Effector CD8-positive, alpha-beta T cell (primary cell): ENCODE measurements at places on chromosomes 2 and 18.

DNA sequence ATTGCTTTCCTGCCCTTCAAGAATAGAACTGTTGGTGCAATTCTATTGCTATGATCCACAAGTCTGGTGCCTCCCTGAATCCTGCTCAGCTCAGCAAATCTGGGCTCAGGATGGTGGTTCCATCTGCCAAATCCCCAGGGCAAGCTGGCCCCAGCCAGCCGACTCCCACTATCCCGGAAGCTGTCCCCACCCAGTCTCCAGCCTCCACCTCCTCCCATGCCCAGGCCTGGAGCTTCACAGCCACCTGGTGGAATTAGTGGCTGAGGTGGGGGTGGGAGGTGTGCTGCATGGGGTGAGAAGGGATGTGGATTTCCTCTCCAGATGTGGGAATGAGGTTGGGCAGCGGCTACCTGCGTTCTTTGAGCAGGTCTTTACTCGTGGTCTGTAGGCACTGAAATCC, 119.3 kb upstream of the SMAD2 start:
- DNase-seq: no peak

DNA sequence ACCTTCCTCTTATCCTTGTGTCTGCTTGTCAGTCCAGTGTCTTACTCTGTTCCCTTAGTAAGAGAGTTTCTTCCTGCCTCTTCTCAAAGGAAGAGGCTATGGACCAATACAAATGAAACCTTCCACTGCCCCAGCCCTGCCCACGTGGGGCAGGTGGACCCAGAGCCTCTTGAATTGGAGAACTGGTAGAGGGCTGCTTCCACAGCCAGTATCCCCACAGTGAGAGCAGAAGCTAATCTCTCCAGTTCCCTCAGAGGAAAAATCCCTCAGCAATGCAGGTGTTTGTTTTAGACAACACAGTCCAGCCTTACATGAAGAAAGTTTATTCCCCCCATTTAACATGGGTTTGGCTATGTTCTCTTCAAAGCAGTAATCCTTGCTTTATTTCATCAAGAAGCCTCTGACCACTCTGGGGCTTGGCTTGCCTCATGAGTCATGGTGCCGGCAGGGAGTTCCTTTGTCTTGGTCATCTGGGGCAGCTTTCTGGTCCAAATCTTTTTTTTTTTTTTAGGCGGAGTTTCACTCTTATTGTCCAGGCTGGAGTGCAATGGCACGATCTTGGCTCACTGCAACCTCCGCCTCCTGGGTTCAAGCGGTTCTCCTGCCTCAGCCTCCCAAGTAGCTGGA, 6.5 kb upstream of the CYBRD1 start:
- no peak for DNase-seq

DNA sequence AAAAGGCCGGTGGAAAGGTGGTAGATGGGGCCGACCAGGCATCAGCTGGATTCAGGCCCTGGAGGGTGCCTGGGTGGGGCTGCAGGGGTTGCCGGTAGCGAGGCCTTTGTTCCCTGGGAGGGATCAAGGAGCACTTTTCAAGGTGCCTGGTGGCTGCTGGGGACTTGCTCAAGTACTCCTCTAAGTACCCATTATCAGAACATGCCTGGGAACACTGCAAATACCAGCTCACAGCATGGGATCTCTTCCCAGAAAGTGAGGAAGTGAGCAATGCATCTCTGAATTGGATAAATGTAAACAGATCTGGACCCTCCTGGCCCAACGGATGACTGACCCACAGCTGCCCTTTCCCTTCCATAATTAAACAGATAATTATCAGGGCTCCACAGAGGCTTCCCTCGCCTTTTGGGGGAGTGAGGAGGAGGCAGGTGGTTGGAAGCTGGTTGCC, 210.5 kb downstream of the SH3RF3 start:
- no peak for DNase-seq

DNA sequence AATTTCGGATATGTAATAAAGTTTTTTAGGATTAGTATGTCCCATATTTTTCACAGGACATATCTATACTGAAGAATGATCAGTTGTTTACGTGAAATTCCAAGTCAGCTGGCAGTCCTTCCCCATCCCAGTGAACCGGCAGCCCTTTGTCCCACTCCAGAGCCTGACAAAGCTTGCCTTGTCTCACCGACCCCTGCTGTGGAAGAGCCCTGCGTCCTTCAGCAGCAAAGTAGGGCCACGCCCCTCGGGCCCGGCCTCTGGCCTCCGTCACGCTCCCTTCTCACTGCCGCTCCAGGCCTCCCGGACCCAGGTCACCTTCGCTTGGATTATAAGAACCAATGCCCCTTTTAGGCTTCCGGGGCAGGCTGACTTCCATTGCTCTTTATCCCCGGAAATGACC, 89.8 kb upstream of the TGIF1 start:
- no peak for DNase-seq

- DNase-seq: no peak
These were observed 74.8 kb downstream of the DYSF start for GRCh38 chr2:71528131-71528591.

GRCh38 chr2:73175663-73176204, 26.6 kb upstream of the NOTO start:
- peak; percentile 50 for DNase-seq

- DNase-seq: no peak
These were observed 69.9 kb downstream of the WDR7 start for GRCh38 chr18:56721031-56721430.

- no peak for DNase-seq
These were observed 94.6 kb upstream of the SKOR2 start for GRCh38 chr18:47346016-47346415.

DNA sequence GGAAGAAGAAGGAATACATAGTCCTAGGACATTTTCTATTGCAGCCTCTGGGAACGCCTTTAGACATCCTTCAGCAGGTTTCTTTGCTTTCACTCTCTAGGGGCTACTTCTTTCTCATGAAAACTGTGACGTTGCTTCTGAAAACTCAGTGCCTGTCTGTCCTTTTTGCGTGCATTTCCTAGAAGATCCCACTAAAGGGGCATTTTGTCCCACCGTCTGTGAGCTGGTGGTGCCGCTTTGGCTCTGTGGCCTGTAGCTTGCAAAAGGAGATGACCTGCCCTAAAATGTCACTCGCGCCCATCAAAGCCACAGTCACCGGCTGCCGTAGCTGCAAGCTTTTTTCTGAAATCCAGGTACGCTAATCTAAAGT, 579 bp downstream of the STAT4 start:
- no peak for DNase-seq

DNA sequence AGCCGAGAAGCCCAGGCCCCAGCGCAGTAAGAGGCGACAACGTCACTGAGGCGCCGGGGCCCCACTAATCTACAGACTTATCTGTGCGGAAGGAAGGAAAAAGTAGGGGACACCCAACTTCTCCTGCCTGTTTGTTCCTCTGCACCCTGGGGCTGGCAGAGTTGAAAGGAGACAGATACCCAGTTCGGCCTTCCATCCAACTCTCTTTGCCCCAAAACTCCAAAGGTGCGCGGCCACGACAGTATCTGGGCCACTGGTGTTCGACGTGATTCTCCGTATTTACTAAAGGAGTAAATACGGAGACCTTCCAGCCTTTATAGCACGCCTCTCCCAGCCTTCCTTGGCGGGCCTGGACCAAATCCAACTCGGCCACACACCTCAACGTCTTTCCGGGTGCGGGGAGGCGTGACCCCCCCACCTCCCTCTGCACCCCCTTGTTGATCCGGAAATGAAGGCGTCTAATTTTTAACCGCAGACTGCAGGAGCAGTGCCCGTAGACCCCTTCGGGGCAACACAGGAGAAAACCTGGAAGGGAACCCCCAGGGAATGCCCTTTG, 1.6 kb downstream of the SMAD7 start:
- DNase-seq: peak; percentile 25

GRCh38 chr18:25141886-25142285, 210.1 kb downstream of the ZNF521 start:
- DNase-seq: no peak

GRCh38 chr2:65586516-65586915, 154.1 kb upstream of the SPRED2 start:
- DNase-seq: no peak

DNA sequence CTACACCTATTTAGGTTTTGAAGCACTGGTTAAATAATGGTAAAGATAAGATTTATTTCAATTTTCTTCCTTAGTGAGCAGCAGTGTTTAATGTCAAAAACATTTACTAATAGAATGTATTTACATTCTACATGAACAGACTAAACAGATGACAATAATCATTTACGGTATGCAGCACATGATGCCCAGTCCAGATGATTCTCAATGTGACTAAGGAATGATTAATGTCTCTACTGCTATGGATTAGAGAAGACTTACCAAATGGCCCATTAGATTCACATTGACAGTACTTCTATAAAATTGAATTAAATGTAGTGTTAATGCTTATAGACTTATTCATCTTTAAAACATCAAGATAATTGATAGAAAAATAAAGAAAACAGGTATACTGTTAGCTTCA, 22.1 kb upstream of the SLC5A7 start:
- DNase-seq: no peak

- no peak for DNase-seq
These were observed 299.6 kb upstream of the ZNF521 start for GRCh38 chr18:25651553-25651952.

DNA sequence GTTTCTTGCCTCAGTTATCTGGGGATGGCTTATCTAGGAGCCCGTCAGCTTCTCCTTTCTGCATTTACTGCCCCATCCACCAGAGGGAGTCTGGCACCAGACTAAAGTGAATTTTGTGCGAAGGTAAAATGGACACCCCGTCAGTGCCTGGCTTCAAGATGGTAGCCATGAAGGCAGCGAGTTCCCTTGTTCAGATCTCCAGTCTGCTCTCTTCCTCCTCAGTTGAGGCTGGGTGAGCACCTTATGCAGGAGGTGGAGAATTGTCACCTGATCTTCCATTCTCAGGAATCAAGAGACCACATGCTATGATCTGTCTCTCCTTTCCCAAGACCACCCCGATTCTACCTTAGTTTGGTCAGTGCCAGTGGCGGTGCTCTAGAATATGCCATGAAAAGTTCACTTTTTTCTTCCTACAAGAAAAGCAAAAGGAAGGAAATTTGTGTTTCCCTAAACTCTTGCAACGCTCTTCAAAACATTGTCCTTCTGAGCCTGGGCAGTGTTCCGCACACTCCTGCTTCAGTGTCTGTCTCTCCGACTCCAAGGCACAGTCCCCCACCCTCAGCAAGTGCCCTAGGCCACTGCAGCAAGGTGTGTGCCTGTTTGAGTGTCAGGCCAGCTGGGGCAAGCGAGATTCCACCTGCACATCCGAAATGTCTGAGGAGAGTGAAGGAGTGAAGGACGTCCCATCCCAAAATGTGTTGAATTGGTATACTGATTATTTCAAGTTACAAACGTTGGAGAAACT, 168.6 kb downstream of the SS18 start:
- no peak for DNase-seq

GRCh38 chr18:79372461-79372860, 23.3 kb upstream of the NFATC1 start:
- no peak for DNase-seq
